ENCODE measurements at places on chromosomes 6 and 20.

DNA sequence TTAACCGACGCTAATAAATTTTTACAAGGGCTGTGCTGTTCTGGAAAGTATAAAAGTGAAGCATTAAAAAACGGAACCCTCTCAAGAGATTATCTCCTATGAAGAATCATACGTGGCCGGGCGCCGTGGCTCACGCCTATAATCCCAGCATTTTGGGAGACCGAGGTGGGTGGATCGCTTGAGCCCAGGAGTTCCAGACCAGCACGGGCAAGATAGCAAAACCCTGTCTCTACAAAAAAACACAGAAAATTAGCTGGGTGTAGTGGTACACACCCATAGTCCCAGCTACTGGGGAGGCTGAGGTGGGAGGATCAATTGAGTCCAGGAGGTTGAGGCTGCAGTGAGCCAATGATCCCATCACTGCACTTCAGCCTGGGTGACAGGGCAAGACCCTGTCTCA is 83.4 kb downstream of the GMPR start:
- no peak for DNase-seq

DNA sequence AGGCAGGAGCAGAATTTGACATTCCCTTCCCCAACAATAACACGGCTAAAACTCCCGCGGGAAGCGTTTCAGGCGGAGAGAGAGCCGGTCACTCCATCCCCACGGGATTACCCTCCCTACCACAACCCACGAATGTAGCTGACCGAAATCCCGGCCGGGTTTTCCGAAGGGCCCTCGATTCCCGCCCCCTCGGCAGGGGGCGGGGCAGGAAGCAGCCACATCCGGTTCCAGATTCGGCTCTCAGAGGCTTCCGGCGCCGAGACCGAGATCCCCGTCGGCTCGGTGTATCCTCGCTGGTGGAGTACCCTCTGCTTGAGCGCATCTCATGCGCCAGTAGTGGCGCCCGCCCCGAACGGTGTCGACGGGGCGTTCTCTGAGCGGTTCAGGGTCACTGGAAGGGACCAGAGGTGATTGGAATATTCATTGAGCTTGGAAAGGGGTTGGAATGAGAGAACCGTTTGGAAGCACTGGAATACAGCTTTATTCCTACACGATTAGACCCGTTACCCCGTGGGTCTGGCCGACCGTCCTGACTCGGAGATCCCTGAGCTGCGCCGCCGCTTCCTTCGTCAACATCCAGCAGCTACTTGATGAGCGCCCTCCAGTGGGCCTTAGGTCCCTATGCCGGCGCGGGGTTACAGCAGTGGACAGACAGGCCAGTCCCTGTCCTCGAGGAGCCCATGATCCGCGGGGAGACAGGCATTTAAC is 649 bp upstream of the RGL2 start:
- DNase-seq: peak; percentile 89

- DNase-seq: no peak
Observed at GRCh38 chr6:74632196-74632875, 573.5 kb downstream of the COL12A1 start.

DNA sequence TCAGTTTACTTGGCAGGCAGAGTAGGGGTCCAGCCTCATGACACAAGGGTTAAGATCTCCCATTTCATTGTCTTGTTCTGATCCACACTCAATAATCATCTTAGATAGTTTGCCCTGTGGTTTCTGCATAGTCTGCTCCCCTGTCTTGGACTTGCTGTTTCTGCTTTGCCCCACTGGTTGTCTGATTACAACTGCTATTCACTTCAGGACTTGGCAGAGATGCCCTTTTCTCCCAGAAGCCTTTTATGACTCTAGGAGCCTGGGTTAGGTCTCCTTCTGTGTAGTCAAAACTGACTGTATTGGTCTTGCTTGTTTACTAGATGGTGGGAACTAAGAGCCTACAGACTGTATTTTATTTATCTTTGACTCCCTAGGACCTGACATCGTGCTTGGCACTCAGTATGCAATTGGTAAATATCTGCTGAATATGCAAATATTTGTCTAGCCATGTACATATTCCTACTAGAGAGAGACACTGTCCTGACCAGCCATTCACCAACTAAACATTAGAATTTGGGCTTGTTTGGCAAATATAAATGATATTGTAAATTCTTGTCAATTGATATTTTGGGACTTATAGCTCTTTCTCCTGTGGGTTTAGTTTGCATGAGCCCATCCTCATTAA is 165.9 kb upstream of the KCNK16 start:
- DNase-seq: no peak

GRCh38 chr6:122704066-122704465 is 75.5 kb upstream of the FABP7 start:
- no peak for DNase-seq

GRCh38 chr6:48078120-48078519 is 32.9 kb downstream of the PTCHD4 start:
- DNase-seq: no peak

DNA sequence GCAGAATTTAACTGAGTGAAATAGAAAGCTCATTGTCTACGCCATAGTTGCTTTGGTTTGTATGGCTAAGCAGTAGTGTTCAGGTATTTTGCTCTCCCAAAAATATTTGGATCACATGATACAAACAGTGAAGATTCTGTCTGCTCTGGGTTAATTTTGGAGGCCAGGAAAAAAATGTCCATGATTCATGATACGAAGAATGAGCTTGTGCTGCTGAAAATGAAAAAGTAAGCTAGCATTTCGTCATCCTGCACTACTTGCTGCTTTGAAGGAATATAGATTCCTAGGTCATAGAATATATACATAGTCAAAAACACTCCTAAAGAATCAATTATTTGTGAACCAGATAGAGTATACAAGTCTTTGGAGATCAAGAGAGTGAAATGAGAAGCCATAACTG is 8.3 kb downstream of the WRNIP1 start:
- no peak for DNase-seq

- no peak for DNase-seq
Observed at GRCh38 chr6:108363113-108363512, 68.3 kb downstream of the AFG1L start.

DNA sequence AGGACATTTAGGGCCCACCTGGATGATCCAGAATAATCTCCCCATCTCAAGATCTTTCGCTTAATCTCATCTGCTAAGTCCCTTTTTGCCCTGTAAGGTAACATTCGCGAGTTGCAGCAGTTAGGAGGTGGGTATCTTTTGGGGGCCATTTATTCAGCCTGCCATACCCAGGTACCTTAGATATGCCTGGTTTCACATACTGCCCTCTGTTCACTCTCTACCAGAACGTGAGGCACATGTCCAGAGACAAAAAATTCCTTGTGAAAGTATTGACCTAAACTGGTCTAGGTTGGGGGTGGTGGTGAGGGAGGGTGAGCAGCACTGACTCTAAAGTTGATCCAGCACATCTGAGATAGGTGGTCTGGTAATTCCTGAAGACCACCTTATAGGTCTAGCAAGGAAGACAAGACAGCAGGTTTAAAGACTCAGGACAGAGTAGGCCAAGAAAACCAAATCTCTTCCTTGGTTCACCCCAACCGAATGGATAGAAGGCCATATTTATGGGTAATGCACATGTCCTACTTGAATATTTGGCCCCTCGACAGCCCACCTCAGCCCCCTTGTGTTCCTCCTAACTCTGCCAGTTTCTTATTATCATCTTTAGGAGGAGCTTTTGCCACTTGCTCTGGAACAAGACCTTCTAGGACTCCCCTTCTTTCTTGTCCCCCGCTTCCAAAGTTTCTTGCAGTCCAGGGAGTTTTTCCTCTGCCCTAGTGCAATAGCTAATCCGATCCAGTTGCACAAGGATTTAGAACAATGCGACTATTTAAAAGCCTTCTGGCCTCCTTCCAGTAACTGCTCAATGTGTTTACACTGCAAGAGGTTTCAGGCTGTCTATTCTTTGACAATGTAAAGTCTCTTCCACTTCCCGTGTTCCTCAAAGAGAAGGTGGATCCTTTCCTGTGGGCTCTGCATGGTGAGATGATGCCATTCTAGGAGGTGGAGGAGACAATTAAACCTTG is 213.0 kb upstream of the LAMP5 start:
- no peak for DNase-seq

GRCh38 chr6:125793863-125794262 is 3.1 kb downstream of the NCOA7 start:
- DNase-seq: peak; percentile 66

DNA sequence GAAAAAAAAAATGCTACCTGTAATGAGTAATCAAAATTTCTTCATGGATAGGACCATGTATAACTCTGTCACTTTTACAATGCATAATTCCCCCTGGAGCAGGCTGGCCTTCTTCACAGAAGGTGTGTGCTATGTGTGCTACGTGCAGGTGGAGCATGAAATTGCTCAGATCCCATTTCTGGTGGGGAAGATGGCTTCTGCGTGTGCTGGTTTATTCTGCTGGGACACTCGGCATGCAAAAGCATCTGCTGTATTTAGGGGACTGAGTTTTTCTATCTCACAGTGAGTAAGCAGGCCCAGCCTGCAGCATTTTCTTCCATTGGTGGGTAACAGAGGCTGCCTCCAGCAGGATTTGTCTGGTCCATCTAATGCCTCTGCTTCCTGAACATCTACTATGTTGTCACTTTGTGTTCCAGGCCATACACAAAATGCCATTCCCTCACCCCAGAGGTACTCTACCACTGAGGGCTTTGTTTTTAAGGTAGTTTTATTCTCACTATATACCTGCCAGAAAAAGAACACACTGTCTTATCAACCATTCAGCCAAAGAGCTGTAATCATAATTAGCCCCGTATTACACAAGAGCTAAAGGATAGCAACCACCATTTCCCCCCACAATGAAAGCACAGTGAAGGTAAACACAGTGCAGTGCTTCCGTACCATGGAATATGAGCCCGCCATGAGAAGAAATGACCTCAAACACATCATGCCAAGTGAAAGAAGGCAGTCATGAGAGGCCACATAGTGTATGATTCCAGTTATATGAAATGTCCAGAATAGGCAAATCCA is 62.4 kb downstream of the SYNDIG1 start:
- no peak for DNase-seq

DNA sequence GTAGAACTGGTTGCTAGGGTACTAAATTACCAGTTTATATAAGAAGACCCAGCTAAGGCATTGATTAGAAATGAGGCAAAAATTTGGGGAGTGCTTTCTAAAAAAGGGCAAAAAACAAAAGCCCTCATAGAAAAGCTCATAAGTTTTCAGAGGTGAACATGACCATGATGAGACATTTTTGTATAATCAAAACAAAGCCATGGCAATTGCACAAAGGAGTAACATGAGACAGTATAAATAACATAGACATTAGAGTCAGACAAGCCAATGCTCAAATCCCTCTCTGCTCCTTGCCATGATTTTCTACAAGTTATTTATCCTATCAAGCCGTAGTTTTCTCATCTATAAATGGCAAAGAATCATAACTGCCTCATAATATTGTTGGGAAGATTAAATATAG is 112.2 kb upstream of the ADTRP start:
- DNase-seq: no peak

GRCh38 chr6:7088076-7088742 is 19.6 kb upstream of the RREB1 start:
- DNase-seq: no peak

- DNase-seq: no peak
Observed at GRCh38 chr6:155782320-155782731, 326.7 kb upstream of the NOX3 start.

GRCh38 chr6:16438718-16439591 is 200.6 kb downstream of the GMPR start:
- DNase-seq: no peak

DNA sequence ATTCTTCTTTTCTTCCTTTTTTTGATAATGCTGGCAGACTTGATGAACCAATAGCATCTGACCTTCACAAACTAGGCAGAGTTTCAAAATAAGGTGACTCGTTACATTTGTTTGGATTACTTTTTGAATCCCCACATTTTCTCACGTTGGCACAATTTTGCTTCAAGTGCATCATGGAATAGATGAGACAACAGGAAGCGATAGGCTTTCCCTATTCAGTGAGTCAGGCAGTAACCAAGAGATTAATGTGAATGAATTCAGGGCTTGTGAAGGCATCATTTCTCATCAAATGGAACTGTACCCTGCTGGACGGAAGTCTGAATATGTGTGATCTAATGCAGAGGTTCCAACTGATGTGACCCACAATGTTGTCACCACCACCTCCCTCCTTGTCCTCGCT is 10.7 kb downstream of the RFPL4B start:
- no peak for DNase-seq

- DNase-seq: no peak
Observed at GRCh38 chr20:15890407-15890982, 682.8 kb downstream of the KIF16B start.

GRCh38 chr6:149063468-149063867 is 254.0 kb upstream of the TAB2 start:
- no peak for DNase-seq

GRCh38 chr6:64694356-64694755 is 1012.7 kb downstream of the EYS start:
- no peak for DNase-seq

GRCh38 chr20:32986331-32986966 is 17.8 kb downstream of the SUN5 start:
- DNase-seq: no peak

- DNase-seq: no peak
Observed at GRCh38 chr6:35312076-35312800, 14.6 kb downstream of the DEF6 start.

DNA sequence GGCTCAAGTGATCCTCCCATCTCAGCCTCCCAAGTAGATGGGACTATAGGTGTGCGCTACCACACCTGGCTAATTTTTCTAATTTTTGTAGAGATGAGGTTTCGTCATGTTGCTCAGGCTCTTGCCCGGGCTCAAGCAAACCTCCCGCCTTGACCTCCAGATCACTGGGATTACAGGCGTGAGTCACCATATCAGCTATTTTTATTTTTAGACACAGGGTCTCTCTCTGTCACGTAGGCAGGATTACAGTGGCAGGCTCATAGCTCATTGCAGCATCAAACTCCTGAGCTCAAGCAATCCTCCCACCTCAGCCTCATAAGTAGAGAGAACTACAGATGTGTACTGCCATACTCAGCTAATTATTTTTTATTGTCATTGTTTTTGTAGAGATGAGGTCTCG is 41.7 kb downstream of the SLC23A2 start:
- no peak for DNase-seq

DNA sequence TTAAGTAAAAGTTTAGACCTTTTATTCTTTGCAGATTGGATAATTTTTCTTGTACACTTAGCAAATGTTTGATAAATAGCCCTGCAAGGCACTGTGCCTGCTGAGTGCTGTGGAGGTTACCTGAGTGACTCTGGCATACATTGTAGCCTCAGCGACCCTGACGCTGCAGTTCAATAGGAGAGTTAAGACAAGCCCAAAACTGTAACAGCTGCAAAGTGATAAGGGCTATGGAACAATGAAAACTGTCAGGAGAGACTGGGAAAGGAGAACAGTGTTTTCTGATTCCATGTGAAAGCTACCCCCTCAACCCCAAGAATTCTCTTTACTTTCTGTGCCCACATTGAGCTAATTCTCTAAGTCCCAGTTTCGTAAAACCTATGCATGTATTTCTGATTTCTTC is 22.2 kb downstream of the HIVEP1 start:
- DNase-seq: no peak

- no peak for DNase-seq
Observed at GRCh38 chr6:92723390-92723931, 695.9 kb downstream of the EPHA7 start.

DNA sequence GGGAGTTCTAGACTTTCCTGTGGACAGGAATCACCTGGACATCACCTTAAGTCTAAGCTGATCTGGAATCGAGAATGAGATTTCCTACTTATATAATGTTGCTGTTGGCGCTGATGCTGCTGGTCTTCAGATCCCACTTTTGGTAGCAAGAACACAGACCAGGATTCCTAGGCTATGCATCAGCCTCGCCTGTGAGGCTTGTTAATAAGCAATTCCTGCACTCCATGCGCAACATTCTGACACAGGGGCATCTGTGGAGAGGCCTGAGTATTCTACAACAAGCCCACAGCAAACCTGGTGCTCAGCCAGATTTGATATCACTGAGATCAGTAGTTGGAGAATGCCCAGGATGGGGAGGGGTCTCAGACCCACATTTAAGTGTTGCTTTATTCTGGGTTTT is 52.0 kb upstream of the TRIM26 start:
- no peak for DNase-seq
